Amniotic stem cell (primary cell): ENCODE measurements at places on chromosomes 2 and 18.

- DNase-seq = no peak
These were observed 56.3 kb downstream of the PAX3 start for GRCh38 chr2:222242532-222242931.

DNA sequence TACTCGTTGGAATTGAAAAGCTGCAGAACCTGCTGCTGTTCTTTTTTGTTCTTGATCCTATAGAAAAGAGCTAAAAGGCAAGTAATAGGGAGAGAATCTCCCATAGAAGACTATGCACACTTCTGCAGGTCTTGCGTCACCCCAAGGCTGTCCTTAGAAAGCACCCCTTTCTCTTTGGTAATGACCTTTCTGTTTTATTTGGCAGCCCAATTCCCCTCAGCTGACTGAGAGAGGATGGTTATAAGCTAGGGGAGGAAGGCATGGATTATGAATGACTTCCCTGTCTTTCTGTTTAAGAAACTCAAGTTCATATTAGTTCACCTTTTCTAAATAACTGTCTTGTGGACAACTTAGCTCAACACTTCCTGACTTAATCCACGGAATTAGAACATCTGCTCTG lies 122.9 kb downstream of the TXNL1 start:
- DNase-seq = no peak

- no peak for DNase-seq
These were observed 8.6 kb upstream of the DSC1 start for GRCh38 chr18:31171144-31171839.

GRCh38 chr2:84838434-84839145 lies 42.3 kb downstream of the TRABD2A start:
- peak; percentile 33 for DNase-seq

DNA sequence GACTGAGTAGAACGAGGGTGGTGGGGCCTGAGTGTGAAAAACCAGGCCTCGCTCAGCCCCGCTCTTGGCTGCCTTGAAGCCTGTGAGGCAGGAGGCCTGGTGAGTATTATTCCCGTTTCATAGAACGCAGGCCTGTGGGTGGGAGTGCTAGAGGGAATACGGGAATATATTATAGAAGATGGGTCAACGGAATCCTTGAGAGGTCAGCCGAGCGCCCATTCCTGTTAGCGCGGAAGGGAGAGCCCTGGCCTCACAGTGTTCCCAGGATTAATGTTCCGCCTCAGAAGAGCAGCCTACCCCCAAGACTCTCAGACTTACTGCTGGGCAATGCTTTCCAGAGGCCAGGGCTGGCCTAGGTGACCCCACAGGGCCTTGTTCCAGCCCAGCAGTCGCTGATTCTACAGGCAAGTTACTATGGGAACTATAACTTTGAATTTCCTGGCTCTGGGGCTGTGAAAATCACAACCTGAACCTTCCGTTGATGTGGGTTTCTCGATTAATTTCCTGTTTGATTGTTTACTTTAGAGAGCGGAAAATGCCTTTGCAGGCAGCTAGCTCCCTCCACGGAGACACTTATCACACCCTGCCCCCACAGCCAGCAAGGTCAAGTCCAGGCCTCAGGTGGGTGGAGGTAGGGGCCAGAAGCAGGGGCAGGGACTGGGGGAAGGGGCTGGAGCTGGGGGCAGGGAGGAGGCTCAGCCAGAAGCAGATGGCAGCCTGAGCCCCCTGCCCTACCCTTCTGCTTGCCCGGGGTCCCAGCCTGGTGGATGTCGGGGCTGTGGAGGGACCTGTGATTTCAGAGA lies 108.3 kb downstream of the SMAD7 start:
- DNase-seq = no peak

DNA sequence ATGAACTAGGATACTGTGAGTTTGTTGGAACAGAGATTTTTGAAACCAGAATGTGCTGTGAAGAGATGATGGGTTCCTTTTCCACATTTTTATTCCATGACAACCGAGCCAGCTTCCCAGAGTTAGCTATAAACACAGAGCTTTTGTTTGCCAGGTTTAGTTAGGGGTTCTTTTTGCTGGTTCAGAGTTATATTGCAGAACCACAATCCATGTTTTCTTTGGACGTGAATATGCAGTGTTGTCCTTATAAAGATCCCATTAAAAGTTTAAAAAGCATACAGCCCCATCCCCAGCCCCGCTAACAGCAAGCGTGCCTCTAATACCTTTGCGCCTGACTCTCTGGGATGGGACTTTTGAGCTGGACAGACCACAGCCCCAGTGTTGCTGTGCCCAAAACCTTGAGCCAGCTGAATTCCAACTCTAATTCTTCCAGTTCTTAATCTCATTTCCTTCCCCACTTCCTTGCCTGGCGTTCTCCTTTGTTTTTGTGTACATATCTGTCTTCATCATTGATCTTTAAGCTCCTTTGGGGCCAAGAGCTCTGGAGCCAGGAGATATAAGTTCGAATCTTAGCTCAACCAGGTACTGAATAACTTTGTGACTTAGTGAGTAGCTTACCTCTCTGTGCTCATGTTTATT lies 72.3 kb downstream of the SPATS2L start:
- no peak for DNase-seq

DNA sequence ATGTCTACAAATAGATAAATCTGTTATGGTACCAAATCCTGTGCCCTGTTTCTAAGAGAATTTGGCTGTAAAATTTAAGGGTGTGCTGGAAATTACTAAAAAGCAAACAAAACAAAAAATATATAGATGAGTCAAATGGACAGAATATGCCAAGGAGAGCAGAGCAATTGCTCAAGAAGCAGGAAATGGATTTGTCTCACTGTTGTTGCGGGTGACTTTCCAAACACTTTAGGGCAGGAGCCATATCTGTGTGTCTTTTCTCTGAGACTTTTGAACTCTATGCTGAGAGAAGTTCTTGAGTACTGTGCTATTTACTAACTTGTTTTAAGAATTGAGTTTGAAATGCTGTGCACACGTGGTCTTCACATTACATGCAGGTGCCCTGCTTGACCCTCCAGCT lies 221.7 kb downstream of the PHLPP1 start:
- no peak for DNase-seq

GRCh38 chr2:235725841-235726240 lies 232.0 kb downstream of the AGAP1 start:
- no peak for DNase-seq

DNA sequence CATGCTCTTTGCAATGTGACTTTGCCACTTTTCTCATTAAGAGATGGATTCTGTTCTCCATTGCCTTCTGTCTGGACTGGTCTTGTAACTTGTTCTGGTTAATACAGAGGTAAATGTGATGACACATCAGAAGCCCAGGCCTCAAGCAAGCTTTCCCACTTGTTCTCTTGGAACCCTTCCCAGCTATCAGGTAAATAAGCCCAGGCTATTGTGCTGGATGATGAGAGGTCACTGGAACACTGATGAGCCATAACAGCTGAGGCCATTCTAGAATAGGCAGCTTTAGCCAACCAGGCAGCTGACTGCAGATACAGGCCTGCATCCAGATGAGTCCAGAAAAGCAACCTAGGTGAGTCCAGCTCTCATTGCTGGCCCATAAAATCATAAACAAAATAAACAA lies 1007.0 kb upstream of the ACVR2A start:
- no peak for DNase-seq

GRCh38 chr18:68436485-68436884 lies 278.4 kb downstream of the TMX3 start:
- no peak for DNase-seq

DNA sequence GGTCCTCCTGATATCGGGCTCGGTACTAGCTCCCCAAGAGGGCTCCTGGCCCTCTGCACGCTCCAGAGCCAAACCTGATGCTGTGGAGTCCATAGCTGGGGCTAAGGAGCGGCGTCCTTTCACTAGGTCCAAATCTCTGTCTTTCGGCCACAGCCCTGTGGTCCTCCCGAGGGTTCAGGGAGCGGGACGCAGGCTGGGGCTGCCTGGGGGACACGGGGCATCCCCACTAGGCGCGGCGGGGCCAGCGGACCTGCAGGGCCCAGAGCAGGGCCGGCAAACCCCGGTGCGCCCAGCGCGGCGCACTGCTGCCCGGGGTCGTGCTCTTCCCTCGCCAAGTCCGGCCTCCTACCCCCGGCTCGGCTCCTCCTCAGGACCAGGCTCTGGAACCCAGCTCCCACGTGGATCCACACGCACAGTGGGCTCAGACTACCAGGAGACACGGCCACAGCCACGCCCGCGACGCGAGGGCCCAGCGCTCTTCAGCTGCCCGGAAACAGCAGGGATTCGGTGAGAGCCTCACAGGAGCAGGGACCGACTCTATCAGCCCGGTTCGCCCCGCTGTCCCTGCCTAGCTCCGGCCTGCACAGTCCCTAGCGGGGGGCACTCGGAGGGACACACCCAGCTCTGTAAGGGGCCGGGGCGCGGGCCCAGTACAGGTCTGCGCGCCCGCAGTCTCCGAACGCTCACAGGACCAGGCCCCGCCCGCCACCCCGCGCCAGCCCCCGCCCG lies 593 bp downstream of the ZNF514 start:
- DNase-seq = peak; percentile 1

- no peak for DNase-seq
These were observed 45.1 kb upstream of the FOSL2 start for GRCh38 chr2:28347596-28347995.

- no peak for DNase-seq
These were observed 149.2 kb downstream of the FAM210A start for GRCh38 chr18:13577091-13577697.

DNA sequence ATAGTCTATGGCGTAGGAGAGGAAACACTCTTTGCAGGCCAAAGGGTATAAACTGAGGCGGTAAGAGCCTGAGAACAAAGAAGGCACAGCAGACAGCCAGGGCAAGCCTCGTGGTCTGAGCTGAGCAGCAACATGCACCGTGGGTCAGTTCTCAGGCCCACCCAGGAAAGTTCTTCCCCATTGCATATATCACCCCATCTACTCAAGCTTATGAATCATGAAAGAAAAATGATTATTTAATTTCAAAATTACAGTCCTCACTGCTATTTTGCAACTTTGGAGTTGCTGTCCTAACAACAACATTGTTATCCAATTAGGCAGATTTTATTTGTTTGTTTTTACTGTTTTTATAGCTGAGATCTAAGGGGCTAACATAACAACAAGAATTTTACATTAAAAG lies 54.7 kb upstream of the RIOK3 start:
- no peak for DNase-seq

DNA sequence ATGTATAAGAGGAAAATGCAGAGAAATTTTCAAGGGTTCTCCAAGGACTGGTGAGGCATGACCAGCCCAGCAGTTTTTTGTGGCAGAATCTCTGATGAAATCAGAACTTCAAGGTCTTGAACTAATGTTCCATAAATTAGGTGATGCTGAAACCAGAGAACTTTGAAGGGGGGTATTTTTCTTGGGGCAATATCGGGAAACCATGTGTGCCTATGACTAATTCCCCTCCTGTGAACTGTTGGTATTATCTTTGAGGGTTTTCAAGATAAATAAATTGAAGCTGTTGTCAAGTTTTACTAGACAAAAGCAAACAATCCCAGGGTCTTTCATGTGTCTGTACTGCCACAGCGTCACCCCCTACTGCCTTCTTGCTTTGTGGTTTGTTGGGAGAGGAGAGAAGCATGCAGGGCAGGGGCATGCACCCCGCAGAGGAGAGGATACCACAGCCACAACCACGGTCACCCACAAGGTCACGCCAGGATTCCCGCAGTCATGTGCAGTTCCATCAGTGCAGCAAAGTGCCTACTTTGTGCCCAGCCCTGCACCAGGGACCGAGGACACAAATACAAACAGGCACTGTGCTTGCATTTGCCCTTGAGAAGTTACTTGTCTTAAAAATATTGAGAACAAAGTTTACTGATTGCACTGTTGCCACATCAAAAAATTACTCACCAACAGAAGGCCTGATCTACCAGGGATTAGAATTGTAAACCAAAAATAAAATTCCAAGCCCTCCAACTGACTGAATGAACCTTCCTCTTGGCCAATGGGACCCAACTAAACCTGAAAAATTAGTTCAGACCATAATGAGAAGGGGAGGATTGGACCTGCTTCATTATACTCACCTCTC lies 413.3 kb upstream of the TRIB2 start:
- no peak for DNase-seq

DNA sequence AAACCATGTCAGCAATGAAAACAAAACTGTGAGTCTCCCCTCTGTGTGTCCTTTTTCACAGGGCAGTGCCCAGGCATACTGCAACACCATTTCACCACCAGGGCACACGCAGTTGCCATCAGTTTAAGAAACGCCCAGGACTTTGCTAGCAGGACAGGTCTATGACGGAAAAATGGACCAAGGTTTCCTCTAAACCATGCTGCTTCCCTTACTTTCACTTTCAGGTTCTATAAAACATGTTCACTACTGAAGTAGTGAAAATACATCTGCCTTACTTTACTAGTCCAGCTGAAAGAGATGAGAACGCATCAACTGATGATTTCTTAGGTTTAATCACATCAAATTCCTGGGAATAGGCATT lies 110.5 kb downstream of the TCF4 start:
- no peak for DNase-seq

DNA sequence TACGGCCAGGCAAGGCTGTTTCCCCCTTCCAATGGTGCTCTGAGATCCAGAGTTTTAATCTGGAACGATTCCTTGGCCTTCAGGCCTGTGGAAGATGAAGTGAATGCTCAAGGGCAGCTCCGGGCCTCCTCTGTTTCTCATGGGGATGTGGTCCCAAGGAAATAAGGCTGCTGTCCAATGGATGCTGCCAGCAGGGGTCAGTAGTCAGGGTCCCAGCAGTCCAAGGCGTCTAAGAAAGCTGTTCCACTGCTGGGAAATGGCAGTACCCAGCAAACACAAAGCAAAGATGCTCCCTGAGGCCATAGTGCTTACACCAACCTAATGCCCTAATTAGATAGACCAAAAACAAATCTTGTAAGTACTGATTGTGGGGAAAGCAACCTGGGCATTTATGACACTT lies 12.5 kb downstream of the NMS start:
- no peak for DNase-seq

GRCh38 chr2:129698593-129698992 lies 280.9 kb upstream of the RAB6C start:
- no peak for DNase-seq

DNA sequence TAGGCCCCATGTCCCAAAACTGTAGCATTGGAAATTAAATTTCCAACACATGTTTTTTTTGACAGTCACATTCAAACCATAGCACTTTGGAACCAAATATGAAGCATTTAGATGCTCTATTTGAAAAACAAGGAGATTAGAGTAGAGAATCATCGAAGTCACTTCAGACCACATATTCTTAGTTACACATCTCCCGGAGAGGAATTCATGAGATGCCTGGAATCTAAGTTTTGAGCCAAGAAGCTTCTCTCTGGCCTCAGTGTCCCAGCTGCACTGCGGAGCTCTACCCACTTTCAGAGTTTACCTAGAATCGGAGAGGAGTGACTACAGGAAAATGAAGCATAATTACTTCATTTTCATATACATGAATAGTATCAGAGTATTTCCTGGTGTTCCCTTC lies 385.9 kb downstream of the TNS1 start:
- no peak for DNase-seq

- DNase-seq = no peak
These were observed 140.2 kb upstream of the ID2 start for GRCh38 chr2:8541636-8542035.
